ENCODE measurements at places on chromosomes 13 and 19.

- DNase-seq = no peak
Observed at GRCh38 chr13:110949628-110950027, 34.8 kb upstream of the ANKRD10 start.

GRCh38 chr13:111265701-111266035 lies 54.8 kb upstream of the TEX29 start:
- DNase-seq = no peak

GRCh38 chr13:46507981-46508380 lies 45.0 kb upstream of the LRCH1 start:
- DNase-seq = peak; percentile 27

- peak; percentile 27 for DNase-seq
Observed at GRCh38 chr13:30364133-30364532, 56.8 kb upstream of the KATNAL1 start.

DNA sequence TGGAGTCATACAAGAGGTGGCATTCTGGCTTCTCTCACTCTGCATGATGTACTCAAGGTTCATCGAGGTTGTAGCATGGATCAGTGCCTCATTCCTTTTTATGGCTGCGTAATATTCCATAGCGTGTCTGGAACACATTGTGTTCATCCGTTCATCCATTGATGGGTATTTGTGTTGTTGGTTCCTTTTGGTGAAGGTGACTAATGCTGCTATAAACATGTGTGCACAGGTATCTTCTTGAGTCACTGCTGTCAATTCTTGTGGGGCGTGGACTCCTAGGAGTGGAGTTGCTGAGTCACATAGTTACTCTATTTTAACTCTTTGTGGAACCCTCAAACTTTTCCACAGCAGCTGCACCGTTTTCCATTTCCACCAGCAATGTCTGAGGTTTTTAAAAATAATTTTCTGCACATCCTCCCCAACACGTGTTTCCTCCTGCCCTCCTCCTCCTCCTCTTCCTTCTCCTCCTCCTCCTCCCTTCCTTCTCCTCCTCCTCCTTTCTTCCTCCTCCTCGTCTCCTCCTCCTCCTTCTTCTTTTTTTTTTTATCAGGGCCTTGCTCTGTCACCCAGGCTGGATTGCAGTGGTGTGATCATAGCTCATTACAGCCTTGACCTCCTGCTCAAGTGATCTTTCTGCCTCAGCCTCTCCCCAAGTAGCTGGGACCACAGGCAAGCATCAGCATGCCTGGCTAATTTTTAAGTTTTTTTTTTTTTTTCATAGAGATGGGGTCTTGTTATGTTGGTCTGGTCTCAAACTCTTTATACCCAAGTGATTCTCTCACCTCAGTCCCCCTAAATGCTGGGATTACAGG lies 2.0 kb upstream of the TMEM221 start:
- no peak for DNase-seq

DNA sequence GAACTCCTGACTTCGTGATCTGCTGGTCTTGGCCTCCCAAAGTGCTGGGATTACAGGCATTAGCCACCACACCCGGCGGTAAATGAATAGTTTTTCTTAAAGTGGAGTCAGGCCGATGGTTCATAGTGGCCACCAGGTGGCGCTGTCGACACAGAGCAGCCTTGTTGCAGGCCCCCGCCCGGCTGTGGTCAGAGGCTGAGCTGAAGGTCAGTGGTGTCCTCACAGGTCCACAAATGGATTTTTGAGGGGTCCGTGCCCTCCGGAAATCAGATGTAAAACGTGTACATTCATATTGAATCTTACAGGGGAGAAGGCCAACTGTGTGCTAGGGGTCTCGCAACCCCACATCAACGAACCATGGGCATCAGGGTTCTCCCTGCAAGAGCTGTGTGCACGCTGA lies 13.4 kb upstream of the WDR18 start:
- DNase-seq = no peak

DNA sequence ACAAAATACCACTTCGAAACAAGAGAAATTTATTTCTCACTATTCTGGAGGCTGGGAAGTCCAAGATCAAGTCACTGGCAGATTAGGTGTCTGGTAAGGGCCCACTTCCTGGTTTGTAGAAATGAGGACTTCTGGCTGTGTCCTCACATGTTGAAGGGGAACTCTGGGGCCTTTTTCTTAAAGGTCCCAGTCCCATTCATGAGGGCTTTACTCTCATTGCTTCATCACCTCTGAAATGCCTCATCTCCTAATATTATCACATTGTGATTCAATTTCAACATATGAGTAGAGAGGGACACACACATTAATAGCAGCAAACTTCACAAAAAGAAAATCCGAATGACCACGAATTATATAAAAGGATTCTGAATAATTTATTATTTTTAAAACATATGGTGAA lies 21.6 kb upstream of the SIGLEC14 start:
- no peak for DNase-seq

- no peak for DNase-seq
Observed at GRCh38 chr13:51000061-51000460, 90.5 kb downstream of the RNASEH2B start.

- no peak for DNase-seq
Observed at GRCh38 chr13:46031581-46032263, 20.8 kb downstream of the ZC3H13 start.

Data from EL (cell line).